ENCODE measurements at places on chromosomes 3 and 15.

- DNase-seq, result no peak
Observed at GRCh38 chr3:183050706-183051105, 48.6 kb downstream of the MCCC1 start.

- DNase-seq, result no peak
Observed at GRCh38 chr3:173109143-173109542, 31.9 kb downstream of the SPATA16 start.

DNA sequence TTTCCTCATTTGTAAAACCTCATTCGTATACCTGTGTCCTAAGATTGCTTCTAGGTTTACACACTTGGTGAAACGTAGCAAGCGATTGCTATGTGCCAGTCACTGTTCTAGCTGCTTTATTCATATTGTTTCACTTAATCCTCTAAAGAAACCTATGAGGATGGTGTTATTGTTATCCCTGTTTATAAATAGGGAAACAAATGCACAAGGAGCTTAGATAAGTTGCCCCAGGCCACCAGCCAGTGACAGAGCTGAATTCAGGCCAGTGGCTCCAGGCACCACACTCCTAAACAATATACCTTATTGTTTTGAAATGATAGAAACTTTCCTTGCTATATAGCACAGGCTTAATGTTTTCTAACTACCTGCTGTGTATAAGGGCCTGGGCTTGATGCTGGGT is 44.0 kb downstream of the LPP start:
- DNase-seq, result no peak

- DNase-seq, result no peak
Observed at GRCh38 chr3:127483902-127484591, 106.5 kb downstream of the TPRA1 start.

DNA sequence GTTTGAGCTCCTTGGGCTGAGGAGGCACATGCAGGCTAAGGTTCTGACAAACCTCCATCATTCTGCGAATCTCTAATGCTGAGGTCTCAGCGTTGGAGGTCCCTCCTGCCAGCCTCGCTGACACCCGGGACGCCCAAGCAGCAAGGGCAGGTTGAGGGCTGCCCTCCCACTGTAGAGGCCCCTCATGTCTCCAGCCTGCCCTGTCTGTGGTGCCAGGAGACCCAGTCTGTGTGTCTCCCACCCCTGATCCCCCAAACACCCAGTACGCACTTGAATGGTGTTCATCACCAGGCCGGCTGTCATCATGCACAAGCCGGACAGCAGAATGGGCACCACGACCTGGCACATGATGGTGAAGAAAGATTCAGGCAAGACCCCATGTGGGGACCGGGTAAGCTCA is 27.8 kb downstream of the SLC41A3 start:
- no peak for DNase-seq

DNA sequence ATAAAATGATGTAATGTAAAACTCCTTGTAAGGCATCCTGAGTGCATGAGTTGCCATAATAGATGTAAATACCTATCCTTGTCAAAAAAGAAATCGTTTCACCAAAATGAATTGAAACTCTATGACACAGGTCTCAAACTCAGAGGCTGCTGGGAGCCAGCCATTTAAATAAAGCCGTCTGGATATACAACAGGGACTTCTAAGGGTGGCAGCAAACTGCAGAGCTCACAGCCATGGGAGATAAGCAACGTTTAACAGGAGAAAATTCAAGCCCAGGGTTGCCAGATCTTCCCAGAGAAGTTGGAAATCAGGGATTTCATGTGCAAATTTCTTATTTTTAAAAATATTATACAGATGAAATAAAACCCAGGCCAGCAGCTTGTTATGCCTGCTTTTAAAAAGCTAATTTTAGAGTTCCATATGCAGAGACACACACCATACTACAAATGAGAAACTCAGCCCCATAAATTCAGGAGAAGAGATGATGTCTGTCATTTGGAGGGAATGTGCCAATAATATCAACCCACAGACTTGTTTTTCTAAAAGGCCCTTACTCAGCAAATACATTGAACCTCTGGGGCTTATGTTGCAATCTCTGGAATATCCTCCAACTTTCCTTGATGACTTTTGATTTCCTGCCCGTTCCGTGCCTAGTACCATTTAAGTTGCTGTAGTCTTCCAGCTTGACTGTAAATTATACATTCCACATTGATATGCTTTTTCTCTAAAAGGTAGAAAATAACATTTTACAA is 75.6 kb downstream of the AQP9 start:
- DNase-seq, result no peak

DNA sequence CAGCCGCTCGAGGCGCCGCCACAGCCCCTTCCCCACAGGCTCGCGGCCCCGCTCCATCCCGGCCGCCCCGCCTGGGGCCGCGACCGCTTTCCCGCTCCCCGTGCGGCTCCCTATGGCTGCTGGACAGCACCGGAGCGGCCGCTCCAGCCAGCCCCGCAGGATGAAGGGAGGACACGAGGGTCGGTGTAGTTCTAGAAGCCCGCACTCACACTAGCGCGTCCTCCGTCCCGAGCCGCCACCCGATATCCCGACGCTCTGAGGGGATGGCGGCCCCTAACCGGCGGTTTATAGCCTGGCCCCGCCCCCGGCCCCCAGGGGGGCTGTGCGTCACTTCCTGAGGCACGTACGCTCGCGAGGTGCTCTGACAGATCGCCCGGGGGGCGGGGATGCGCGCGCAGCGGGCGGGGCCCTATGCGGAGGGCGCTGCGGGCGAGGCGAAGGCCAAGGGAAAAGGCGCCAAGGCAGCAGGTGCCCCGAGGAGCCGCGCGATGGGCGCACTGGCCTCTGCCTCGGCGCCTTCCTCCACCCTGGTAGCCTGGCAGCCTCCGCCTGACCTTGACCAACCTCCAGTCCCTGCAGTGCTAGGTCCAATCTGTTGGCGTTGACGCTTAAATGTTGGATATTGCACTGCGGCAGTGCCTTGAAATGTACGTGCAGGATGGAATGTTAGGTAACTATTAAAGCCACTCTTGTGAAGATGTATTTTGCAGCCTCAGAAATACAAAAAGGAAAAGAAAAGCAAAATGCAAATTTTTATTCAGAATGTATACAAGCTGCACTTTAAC is at the start of gene TFRC:
Gene TFRC, minus strand, starts transcription at position 257 of the 785 bp plus-strand sequence. CDS start 4,991 bp downstream, outside the sequence.
- DNase-seq, result peak; percentile 96

DNA sequence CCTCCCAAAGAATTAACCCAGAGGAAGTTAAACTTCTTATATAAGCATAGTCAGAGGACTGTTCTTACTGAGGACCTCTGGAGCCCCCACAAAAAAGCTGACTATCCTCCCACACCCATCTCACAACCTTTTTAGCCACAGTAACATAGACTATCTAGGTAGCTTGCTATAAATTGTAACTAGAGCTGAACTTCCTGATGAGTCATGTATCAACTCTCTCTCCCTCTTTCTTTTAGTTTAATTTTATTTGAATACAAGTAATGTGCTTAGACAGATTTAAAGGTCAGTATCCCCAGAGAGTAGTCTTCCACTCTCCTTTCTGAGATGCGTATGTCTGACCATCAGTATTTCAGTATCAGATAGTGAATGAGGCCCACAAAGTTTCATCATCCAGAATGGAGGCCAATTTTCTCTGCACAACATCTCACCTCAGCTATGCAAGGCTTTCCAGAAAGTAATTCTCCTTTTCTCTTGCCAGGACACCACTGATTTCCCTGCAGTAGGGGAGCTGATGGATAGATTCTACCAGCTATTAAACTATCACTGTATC is 104.0 kb upstream of the MYRIP start:
- no peak for DNase-seq

DNA sequence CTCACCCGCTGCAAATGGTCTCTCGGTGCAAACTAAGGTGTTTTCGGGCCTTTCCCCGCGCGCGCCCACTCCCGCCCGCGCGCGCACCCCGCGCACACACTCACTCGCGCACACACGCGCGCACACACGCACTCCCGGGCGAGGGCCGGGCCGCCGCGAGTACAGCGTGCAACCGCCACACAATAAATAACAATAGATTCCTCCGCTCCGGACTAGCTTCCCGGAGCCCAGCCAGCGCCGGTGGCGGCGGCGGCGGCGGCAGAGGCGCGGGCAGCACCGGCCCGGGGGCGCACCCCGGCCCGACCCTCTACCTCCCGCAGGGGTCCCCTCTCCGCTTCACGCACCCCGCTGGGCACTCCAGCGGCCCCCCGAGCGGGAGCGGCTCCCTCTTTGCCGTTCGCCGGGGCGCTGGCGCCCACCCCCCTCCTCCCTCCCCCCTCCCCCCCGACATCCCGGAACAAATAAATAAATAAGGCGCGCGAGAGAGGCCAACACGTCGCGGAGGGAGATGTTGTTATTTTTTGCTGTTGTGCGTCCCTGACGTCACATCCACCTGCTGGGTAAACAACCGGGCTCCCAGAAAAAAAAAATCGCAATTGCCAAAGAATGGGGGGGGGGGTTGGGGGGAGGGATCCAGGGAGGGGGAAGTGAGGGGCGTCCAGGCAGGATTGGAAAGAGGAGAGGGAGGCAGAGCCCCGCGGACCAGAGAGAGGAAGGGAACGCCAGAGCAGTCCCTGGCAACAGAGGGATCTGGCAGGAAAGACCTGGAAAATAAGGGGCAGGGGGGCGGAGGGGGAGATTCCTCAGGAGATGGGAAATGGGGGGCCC is at the start of gene FOXP1:
Gene FOXP1, minus strand, starts transcription at position 163 of the 828 bp plus-strand sequence. CDS start 385,347 bp downstream, outside the sequence.
- DNase-seq, result peak; percentile 34

- no peak for DNase-seq
Observed at GRCh38 chr3:184077881-184078280, 19.0 kb upstream of the HTR3E start.
